Type B pancreatic cell (in vitro differentiated cells): ENCODE measurements at places on chromosomes 6 and 20.

DNA sequence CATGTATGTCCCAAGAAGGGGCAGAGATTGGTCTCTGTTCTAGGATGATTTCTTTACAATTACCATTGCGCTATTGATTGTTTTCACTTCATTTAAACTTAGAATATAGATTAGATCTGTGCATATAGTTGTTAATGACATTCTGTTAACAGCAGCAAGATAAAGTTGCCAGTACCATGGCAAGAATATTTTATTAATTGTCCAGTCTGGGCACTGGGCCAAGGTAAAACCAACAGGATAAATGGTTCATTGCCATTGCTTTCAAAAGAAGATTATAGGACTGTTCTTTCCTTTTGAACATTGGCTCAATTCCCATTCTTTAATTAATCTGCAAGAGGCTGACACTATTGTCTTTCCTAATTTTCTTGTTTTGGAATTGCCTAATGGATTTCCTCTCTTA, 592.4 kb downstream of the RFPL4B start:
- DNase-seq: no peak

DNA sequence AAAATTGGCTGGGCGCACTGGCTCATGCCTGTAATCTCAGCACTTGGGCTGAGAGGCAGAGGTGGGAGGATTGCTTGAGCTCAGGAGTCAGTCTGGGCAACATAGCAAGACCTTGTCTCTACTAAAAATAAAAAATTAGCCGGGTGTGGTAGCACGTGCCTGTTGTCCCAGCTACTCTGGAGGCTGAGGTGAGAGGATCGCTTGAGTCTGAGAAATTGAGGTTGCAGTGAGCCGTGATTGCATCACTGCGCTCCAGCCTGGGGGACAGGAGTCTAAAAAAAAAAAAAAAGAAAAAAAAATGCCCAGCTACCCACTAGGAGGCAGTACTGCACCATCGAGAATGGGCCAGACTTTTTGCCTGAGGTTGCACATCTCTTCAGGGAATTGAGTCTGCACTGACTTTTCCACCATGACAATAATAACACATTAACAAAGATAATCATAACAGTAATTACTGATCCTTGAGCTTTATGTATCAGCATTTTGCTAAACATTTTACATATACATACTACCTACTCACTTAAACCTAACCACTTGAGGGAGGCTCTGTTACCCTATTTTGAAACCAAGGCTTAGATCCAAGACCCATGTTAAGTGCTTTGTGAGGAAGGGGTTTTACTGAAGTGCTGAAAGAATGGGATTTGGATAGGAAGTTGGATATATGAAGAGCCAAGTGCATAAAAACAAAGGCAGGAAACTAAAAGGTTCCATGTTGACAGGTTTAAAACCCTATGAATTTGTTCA, 21.0 kb downstream of the SRSF3 start:
- no peak for DNase-seq

GRCh38 chr6:69146385-69146784, 511.3 kb downstream of the ADGRB3 start:
- DNase-seq: no peak

GRCh38 chr6:66533921-66534404, 826.9 kb upstream of the EYS start:
- DNase-seq: no peak

GRCh38 chr6:44285552-44286284, 15.5 kb downstream of the TMEM151B start:
- no peak for DNase-seq

DNA sequence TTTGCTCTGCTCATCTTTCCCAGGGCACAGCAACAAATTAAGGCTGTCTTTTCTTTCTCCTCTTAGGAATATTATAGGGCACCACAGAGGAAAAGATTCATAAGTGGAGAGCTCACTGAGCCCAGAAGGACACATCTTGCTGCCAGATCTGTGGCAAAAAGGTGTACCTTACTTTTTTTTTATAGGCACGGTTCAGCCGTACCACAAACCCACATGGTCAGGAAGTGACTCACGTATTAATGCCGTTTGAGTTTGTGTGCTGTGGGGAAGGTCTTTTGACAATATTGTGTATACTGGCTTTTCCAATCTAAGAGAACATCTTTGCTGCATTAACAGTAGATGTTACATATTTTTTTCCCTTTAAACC, 28.4 kb downstream of the PAQR8 start:
- DNase-seq: no peak

- no peak for DNase-seq
Measured at GRCh38 chr6:160462551-160463109, 114.5 kb downstream of the SLC22A3 start.

GRCh38 chr6:150149146-150149545, 6.3 kb downstream of the PPP1R14C start:
- no peak for DNase-seq

- no peak for DNase-seq
Measured at GRCh38 chr6:35711731-35712130, 23.0 kb upstream of the FKBP5 start.

DNA sequence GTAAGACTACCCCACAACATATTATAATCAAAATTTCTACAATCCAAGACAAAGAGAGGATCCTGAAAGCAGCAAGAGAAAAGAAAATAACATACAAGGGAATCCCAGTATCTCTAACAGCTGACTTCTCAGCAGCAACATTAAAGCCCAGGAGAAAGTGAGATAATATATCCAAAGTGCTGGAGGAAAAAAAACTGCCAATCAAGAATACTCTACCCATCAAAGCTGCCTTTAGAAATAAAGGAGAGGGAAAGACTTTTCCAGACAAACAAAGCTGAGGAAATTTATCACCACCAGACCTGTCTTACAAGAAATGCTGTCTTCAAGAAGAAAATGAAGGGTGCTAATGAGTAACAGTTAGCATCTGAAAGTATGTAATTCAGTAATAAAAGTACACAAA, 43.3 kb upstream of the IRAK1BP1 start:
- no peak for DNase-seq

- DNase-seq: no peak
Measured at GRCh38 chr6:82869493-82869892, 196.1 kb downstream of the UBE3D start.

DNA sequence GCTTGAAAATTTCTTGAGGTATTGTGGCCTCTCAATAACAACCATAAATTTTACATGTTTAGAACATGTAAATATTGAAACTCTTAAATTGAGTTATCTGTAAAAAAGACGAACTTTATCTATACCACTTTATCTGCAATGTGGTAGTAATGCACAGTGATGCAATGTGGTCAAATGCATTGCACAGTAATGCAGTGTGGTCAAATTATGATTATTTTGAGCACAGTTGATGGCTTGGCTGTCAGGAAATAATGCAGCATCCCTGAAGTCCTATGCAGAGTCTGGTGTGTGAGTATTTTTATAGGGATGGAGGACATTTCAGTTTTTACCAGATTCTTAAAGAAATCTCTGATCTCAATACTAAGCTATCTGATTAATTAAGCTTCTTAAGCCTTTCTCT, 5.1 kb downstream of the TTK start:
- DNase-seq: no peak

- DNase-seq: no peak
Measured at GRCh38 chr6:29887330-29887818, 55.0 kb upstream of the HLA-A start.

- DNase-seq: no peak
Measured at GRCh38 chr20:58855506-58856389, 3.2 kb downstream of the GNAS start.

DNA sequence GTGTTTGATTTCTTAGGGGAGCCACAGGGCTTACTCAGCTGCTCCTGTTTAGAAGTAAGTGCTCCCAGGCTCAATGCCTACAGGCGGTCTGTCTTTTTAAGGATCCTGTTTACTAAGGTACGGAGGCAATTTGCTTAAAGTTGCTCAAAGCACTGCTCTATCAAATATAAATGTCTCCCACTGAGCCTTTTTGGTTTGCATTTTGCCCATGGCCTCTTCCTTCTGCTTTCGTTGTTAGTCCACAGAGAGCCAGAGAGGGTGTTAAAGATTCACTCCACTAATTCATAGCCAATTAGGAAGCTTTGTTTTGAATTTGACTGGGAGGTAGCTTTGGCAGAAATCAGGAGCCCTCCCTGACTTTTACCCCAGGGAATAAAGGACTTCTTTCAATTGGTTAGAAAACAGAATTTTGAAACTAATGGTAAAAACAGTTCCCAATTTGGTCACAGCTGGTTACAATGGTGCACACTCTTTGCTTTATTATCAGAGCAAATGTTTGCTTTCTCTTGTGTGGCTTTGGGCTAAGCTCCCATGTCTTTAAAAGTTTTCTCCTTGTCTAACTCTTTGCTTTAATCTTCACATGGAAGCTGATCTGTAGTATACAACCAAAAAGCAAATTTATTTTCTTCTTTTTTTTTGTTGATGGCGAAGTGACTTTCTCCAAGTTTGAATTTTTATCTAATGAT, 126.2 kb downstream of the IMPG1 start:
- DNase-seq: no peak

DNA sequence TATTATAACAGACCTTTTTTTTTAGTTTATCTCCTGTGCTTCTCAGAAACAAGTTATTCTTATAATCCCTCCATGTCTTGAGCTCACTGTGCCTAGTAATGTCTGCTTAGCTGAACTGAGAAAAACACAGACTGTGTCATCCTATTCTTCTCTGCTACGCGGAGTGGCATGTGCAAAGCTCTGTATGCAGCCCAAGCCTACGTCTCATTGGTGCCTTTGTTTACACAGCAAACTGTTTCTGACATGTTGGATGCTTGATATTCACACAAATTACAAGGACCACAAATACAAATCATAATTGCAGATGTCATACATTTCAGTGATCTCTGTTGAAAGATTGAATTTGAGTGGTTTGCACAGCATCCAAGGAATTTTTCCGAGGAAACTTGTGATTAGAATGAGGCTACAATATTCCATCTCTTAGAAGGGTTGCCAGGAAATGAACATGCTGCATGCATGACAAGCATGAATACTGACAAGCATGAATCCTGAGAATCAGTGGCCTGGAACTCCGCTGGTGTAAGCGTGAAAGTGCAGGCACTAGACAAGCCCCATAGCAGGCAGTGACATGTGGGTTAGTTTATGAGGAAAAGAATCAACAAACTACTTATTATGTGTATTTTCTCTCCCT, 128.4 kb upstream of the SGK1 start:
- DNase-seq: no peak

- DNase-seq: no peak
Measured at GRCh38 chr6:168385858-168386735, 54.9 kb upstream of the SMOC2 start.

DNA sequence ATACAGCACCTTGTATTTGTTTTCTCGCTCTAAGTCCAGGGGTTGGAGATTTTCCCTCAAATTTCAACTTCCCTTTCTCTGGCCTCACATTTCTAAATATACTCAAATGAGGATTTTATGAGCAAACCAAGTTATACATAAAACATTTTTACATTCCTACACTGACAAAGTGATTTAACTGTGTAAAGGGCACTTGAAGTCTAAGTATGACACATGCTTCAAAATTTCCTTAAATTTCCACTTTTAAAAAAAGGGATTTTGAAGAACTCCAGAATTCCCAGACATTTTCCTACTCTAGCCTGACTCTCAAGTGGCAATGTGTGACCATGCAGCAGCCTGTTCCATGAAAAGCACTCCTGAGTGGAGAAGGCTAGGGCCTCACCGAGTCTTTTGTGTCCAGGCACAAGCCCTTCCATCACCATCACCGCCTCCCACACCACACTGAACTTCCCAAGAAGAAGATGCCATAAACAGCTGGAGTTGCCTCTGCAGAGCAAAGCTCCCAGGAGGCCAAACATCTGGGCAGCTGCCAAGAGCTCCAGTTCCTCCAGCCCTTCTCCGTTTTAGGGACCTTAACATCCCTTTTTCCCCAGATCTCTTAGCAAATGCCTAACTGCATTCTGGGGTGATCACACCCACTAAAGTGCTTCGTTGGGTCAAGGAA, 68.9 kb downstream of the NCR2 start:
- DNase-seq: no peak

DNA sequence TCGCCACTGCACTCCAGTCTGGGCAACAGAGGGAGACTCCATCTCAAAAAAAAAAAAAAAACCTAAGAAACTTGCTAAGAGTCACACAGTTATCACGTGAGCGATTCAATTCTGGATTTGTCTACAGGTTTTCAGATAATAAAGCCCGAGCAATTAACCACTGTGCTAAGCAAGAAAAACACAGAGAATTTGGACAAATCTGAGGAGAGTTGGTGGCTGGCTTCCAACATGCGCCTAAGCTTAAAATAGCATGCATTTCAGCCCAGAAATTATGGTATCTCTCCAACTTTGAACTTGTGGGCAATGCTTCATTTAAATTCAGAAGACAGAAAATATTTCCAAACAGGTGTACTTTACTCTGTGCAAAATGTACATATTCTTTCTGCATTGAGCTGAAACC, 232.9 kb downstream of the TSHZ2 start:
- DNase-seq: no peak

DNA sequence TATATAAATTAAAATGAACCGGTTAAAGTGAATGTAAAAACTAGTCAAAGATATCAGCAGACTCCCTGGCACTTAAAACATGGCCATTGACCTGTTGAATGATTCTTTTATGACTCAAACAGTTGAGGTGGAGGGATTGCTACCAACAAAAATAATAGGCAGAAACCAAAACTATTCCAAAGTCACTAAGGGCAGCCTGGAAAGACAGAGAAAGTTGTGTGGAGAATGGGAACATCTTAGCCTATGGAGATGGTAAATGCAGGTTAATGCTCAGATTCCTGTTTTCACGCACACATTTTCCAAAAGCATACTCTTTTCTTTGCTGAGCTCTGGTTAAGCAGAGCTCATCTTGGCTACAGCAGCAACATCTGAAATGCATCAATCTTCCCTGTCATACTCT, 553.5 kb downstream of the HACE1 start:
- no peak for DNase-seq

DNA sequence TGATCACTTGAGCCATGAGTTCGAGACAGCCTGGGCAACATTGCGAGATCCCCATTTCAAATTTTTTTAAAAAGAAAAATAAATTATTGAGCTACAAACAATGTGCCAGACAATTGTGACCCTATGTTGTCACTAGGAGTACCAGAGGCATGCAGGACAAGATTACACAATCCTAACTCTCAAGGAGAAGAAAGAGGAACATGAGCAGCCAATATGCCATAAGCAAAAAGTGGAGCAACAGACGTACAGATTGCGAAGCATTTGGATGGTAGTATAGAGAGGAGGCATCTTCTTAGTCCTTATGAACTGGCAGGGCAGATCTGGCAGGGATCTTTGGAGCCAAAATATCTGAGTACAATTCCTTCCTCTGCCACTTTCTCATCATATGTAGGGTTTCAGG, 156.4 kb downstream of the OR2B2 start:
- DNase-seq: no peak
